ENCODE measurements at places on chromosomes 2 and 18.

GRCh38 chr18:63909870-63910269 is 2.1 kb downstream of the SERPINB10 start:
- no peak for DNase-seq

GRCh38 chr2:134080386-134081089 is 173.3 kb upstream of the MGAT5 start:
- DNase-seq: no peak

GRCh38 chr2:31238126-31238905 is 4.4 kb downstream of the EHD3 start:
- no peak for DNase-seq

DNA sequence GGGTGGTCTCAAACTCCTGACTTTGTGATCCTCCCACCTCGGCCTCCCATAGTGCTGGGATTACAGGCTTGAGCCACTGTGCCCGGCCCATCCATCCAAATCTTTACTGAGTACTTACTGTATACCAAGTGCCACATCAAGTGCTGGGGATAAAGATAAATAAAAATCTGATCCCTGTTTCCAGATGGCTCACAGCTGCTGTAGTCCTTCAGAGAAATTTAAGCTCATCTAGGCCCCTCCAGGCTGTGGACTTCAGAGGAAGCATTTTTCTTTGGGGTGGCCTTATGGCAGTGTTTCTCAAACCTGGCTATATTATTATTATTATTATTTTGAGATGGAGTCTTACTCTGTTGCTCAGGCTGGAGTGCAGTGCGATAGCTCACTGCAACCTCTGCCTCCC is 33.7 kb upstream of the GTF2A1L start:
- DNase-seq: no peak

DNA sequence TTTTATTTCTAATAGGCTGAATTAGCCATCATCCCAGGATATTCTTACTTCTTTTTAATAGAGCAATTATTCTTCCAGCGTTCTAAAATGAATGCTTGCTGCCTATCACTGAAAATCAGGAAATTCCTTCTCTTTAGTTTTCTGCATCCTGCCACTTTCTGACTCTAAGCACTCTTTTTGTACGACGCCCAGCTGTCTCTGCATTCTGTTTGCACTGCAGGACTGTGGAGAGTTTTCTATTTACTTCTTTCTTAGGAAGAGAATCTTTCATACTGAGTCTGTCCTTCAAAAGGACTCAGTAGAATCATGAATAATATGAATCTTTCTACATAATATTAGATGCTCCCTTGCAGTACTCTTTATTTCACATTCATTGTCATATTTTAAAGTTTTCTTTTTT is 360.4 kb upstream of the DSEL start:
- peak; percentile 81 for DNase-seq

- DNase-seq: no peak
Measured at GRCh38 chr2:223523551-223524001, 78.6 kb downstream of the SCG2 start.

- peak; percentile 72 for DNase-seq
Measured at GRCh38 chr2:43000242-43001054, 208.1 kb upstream of the HAAO start.

DNA sequence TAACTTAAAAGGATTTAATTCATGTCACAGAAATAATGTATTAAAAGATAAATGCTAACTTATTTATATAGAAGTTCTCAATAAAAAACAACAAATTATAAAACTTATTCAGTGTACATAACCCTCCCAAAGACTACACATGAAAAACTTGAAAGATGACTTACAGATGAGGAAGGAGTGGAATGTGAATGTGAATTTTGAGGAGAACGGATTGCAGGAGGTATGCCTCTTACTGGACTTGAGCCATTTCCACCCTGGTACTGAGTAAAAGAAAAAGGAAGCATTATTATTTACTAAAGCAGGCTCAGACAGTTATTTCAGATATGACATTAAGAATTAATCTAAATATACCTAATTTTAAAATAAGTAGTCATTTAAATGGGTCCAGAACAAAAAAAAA is 104.4 kb downstream of the TLK1 start:
- no peak for DNase-seq

All from DMS53 (cell line).